ENCODE measurements at places on chromosomes 12 and 14.

DNA sequence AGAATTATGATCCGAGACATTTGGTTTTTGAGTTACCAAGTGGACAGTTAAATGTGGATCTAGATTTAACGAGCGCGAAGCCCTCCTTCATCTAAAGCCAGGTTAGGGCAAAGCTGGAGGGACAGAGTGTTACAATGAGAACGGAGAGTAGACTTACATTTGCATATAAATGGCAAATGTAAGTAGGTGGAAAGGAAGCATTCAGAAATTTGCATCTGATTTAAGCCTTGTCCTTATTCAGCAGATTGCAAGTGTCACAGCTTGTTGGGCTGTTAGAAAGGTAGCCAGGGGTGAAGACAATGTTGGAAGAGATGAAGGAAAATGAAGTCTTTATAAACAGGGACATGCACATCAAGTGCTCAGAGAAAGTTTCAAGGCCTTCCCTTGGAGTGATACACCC is 806.2 kb downstream of the GALC start:
- no peak for DNase-seq

DNA sequence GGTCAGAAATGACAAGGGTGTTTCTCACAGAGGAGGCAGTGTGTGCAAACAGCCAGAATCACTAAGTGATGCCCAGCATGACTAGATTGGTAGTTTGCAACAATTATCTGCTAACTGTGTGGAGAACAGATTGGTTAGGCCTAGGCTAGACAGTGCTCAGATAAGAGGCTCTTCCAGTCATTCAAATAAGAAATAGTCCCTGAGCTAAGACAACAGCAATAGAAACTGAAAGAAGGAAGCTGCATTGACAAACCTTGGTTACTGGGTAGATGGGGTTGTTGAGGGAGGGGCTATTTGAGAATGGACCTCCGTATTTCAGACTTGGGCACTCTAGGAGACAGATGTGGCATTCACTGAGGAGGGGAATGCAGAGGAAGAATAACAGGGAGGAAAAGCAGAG is 255.0 kb upstream of the NPAS3 start:
- DNase-seq, result no peak

- DNase-seq, result no peak
Observed at GRCh38 chr14:55245657-55246268, 25.5 kb upstream of the FBXO34 start.

DNA sequence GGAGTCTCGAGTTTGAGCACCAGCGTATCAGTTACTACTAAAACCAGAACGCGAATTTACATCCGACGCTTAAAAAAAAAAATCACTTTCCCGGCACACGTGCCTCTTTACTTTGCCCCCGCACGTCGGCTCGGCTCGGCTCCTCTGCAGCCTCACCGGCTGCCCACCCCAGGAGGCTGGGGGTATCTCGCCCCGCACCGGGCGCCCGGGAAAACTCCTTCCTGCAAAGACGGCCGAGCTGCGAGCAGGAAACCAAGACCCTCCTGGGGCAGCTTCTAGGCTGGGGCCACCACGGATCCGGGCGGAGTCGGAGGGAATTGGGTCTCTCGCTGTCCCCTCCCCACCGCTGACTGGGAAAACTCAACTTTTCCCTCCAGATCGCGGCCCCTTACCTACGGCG is 610 bp downstream of the VSIG10 start:
- no peak for DNase-seq

- DNase-seq, result no peak
Observed at GRCh38 chr12:95528431-95528830, 22.8 kb downstream of the USP44 start.

- DNase-seq, result no peak
Observed at GRCh38 chr12:25692115-25693035, 139.3 kb upstream of the LMNTD1 start.

- DNase-seq, result no peak
Observed at GRCh38 chr12:104710940-104711689, 247.0 kb downstream of the SLC41A2 start.

DNA sequence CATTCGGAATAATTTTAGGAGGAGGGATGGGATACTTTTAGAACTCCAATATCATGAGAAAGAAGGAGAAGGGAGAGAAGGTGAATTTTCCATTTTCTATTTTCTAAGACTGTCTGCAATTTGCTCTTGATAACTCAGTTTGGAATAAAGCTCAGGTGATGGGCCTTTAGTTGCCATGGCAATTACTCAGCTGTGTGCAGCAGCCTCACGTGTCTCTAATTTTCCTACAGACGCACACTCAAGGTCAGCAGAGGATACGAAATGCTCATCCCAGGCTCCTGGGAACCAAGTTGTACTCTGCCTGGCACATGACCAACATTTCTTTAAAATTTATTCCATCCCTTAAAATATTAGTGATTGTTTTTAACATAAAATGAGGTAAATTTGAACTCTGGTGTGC is 76.7 kb downstream of the TTC8 start:
- DNase-seq, result no peak

GRCh38 chr12:54824402-54824801 is 29.9 kb upstream of the MUCL1 start:
- no peak for DNase-seq

DNA sequence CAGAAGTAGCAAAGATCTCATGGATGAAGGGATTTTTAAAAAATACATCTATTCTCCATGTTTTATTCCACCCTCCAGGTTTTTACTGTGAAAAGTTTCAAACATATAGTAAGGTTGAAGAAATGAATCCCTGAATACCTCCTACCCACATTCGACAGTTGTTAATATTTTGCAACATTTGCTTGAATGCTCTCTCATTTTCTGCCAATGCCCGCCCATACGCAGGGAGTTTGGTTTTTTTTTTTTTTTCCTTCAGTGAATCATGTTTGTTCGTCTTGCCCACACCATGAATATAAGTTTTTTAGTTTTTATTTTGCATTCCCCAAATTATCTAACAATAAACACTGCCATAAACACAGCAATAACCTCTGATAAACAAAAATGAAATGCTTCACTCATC is 82.9 kb downstream of the MAP1LC3B2 start:
- DNase-seq, result no peak

DNA sequence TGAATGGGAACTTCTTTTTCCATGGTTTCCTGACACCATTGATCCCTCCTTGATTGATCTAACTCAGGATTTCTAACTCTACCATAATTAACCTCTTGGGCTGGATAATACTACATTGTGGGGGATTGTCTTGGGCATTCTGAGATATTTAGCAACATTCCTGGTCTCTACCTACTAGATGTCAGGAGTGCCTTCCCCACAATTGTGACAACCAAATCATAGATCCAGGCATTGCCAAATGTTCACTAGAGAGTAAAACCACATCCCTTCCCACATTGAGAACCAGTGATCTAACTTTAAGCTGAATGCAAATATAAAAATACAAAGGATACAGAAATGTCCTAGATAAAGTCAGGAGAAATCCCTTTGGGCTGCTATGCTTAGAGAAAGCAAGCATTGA is 36.9 kb upstream of the CCDC198 start:
- DNase-seq, result no peak

DNA sequence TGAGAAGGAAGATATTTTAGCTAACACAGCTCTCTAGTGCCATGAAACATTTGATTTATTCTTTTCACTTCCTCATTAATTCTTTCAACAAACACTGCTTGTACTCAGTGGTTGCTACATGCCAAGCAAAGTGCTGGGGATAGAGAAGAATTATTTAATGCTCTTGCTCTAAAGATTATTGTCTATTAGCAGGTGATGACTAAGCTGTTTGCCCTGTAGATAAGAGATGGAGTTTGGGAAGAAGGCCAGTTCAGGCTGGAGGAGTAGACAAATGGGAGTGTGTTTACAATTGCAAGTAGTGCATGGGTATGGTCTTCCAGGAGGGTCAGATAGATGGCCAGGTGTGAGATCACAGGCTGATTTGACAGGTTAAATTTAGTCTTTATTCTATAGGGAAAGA is 99.8 kb upstream of the SEL1L start:
- DNase-seq, result no peak

DNA sequence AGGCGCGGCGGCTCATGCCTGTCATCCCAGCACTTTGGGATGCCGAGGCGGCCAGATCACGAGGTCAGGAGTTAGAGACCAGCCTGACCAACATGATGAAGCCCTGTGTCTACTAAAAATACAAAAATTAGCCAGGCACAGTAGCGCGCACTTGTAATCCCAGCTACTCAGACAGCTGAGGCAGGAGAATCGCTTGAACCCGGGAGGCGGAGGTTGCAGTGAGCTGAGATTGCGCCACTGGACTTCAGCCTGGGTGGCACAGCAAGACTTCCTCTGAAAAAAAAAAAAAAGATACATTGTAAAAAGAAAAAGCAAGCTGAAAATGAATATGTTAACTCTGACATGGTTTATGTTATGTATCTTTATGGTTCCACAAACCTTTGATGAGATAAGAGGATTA is 33.6 kb downstream of the RPGRIP1 start:
- DNase-seq, result no peak

GRCh38 chr14:102314242-102315011 is 5.1 kb upstream of the ZNF839 start:
- no peak for DNase-seq

DNA sequence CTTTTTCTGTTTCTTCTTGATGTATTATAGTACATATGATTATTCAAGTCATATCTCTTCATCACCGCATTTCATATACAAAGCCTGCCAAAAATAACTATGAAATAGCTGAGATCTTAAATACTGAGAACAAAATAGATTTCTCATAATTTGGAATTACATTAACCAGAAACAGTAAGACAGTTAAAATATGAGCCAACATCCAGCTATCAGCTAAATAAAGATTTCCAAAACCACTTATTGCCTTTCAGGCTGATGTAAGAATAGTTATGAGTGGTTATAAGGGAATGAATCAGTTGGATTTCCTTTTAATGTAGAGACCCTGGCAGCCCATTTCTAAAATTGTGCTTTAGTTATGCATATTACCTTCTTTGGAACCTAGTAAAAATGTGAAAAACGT is 47.4 kb downstream of the TMEM117 start:
- DNase-seq, result no peak

- no peak for DNase-seq
Observed at GRCh38 chr12:80413462-80413861, 30.6 kb upstream of the PTPRQ start.

- DNase-seq, result no peak
Observed at GRCh38 chr14:21612324-21612723, 22.4 kb downstream of the OR10G2 start.

GRCh38 chr14:71361336-71361735 is 454.1 kb downstream of the PCNX1 start:
- DNase-seq, result no peak

GRCh38 chr14:67133595-67134441 is 55.4 kb upstream of the GARIN2 start:
- no peak for DNase-seq

GRCh38 chr12:76878099-76878898 is 520 bp downstream of the CSRP2 start:
- DNase-seq, result no peak

DNA sequence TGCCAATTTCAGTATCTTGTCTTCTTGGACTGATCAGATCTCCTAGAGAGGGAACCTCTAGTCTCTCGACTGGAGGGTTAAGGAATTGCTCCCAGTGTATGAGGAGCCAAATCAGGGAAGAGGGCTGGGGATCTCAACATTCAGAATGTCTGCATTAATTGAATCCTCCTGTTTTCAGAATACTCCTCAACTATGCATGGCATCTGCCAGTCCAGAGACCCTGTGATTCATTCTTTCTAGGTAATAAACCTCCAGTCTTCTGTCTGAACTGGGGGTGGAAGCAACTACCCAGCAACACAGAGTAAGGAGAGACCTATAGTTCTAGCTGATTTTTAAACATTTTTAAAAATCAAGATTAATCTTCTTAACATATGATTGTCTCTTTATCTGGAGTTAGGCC is 92.7 kb downstream of the AKAP6 start:
- no peak for DNase-seq

GRCh38 chr12:60281522-60281921 is 685.7 kb downstream of the SLC16A7 start:
- no peak for DNase-seq

- no peak for DNase-seq
Observed at GRCh38 chr12:46489951-46490388, 117.4 kb upstream of the SLC38A2 start.

GRCh38 chr14:58574623-58575022 is 63.1 kb upstream of the DACT1 start:
- no peak for DNase-seq

- DNase-seq, result no peak
Observed at GRCh38 chr12:104022786-104023185, 27.2 kb downstream of the GLT8D2 start.

GRCh38 chr12:124464830-124465229 is 102.6 kb downstream of the NCOR2 start:
- DNase-seq, result no peak

GRCh38 chr14:58598028-58598803 is 39.5 kb upstream of the DACT1 start:
- no peak for DNase-seq

DNA sequence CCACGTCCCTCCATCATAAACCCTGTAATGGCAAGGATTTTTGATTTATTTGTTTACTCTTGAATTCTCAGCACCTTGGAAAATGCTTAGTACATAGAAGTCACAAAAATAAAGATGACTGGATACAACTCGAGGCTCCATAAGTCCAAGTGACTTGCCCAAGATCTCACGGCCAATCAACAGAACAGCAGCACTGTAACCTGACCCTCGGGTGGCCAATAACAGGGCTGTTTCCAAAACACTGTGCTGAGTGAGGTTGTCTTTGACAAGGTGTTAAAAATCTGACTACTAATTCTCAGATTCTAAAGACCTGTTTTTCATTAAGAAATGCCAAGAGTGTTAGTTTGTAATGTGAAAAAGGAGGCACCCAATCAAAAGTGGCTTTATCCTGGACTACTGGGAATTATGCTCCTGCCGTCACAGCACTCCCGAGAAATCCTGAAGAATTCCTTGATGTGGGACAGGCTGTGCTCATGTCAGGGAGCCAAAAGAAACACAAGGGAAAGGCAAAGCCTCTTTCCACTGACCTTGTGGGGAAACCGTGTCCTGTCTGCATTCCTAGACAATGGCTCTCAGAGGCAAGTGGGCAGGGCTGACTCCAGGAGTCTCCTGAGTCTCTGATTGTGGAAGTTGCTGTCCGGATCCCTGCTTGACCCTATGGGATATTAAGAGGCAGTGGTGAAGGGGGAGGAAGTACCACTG is 204.7 kb upstream of the PELI2 start:
- DNase-seq, result no peak

- DNase-seq, result no peak
Observed at GRCh38 chr12:7108003-7108795, 815 bp downstream of the C1RL start.

- DNase-seq, result no peak
Observed at GRCh38 chr14:69708049-69708448, 58.9 kb upstream of the SRSF5 start.

GRCh38 chr14:74924061-74924460 is 1.0 kb upstream of the RPS6KL1 start:
- DNase-seq, result no peak

GRCh38 chr12:107026806-107027635 is 40.1 kb upstream of the MTERF2 start:
- DNase-seq, result no peak
